ENCODE measurements at places on chromosomes 5 and 9. TPM values are rescaled to one million over a fixed set of nuclear protein-coding genes. Genes with fewer than 3 reads are reported as not detected.

DNA sequence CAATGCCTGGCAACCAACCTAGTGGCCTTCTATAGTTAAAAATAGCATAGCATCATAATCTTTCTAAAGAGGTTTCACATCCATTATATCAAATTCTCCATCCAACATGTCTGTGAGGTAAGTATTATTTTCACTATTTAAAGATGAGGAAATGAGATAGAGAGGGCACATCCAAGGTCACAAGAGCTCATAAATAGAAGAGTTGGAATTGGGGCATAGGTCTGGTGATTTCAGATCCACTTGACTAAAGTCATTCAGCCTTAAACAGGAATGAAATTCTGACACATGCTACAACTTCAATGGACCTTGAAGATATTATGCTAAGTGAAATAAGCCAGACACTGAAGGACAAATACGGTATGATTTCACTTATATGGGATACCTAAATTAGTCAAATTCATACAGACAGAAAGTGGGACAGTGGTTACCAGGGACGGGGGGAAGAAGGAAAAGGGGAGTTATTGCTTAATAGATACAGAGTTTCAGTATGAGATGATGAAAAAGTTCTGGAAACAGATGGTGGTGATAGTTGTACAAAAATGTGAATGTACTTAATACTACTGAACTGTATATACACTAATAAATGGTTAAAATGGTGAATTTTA is 259.6 kb upstream of the NR4A3 start:
- no peak for DNase-seq

DNA sequence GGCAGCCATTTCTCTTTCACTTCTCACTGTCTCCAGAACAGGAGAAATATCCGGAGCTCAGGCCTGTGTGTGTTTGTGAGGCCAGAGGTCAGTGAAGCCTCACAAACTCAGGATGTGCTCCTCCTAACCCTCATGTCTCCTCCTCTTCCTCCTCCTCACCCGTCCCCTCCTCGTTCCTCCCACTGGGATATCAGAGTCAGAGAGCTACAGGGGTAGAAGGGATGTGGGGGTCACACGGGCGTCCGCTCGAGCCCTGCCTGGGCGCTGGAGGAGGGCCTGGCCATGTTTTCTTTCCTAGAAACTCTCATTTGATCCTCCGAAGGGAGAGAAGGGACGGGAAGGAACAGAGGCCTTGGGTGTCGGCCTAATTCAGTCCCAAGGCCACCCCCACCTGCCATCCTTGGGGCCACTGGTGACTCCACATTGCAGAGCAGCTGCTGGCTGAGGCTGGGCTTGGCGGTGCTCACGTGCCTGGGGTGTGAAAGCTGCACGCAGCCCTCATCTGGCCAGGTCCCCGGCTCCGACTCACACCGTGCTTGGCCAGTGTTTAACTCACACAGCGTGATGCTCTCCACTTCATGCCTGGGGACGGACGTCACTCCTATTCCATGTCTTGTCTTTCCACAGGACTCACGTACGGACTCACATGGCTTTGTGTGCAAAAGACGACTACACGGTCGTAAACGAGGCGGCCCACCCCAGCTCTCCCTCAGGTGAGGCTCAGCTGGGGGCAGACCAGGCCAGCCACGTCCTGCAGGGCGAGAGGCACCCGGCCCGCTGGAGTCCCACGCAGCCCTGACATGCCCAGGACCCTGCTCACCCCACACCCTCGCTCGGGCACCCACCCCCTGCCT is 22.6 kb upstream of the SLC6A19 start:
- no peak for DNase-seq

- DNase-seq, result no peak
Measured at GRCh38 chr9:14870090-14870489, 40.1 kb downstream of the FREM1 start.

DNA sequence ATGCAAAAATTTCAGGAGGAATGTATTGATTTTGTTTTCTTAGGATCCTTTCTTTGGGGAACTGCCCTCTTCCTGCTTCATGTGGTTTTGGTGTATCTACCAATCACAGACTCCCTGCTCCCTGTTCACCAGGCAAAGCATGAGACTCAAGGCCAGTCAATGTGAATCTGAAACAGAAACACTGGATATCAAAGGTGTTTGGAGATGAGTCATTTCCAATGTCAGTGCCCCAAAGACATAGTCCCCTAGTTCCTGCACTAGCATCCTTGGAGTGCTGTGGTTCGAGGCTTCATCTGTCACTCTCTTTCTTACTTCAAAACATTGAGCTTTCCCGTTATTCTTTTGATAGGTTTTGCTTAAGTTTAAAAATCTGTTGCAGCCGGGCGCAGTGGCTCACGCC is 8.1 kb downstream of the PPP3R2 start:
- DNase-seq, result peak; percentile 16

DNA sequence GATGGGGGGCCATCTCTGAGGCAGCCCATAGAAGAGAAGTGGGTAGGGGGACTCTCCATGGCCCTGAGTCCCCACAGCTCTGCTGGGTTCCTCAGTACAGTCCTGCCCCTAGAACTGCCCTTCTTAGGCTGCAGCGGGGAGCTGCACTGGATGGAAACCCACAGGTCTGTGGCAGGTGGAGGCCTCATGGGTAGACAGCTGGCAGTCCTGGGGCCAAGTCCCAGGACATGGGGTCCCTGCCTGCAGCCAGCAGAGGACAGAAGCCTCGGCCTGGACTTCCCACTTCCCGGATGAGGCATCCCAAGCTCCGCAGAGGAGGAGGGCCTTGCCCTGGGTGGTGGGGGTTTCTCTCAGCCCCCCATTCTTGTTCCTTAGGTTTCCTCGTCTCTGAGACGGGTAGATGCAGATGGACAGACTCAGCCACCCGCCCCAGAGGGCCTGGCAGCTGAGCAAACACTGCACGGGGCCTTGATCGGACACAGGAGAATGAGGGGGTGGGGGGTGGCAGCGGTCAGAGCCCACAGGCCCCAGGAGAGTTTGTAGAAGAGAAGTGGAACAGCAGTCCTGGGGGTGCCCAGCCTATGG is 153.8 kb downstream of the C9orf50 start:
- DNase-seq, result no peak

The KIAA0825 gene
- 0.16 TPM for total RNA-seq

The ADAM19 gene
- 9.5 TPM for total RNA-seq
